ENCODE measurements at places on chromosomes 1 and 21. TPM values are rescaled to one million over a fixed set of nuclear protein-coding genes. Genes with fewer than 3 reads are reported as not detected.
A peak's percentile ranks its signal among the peaks of the same experiment; 100 is the strongest.

DNA sequence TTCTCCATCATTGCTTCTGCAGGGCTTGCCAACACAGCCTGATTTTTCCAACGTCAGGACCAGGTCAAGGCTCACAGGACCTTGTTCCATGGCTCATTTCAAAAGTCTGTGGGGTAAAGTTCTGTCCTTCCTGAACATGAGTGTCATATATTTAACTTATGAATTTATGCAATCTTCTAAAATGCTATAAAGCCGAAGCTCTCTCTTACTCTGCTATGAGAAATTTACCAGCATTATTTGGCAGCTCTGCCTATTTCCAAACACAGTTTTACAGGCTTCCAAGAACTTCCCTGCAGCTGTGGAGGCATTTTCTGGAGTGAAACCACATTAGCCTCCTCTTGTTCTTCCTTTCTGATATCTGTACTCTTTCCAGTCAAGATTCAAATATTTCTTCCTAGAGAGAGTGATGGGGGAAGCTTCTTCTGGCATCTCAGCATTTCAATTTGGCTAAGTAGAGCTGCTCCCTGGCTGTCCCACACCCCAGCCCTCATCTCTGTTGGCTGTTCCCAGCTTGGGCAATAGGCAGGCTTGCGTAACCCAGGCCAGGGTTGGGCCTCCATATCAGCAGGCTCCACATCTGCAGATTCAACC, 15.6 kb upstream of the HMGCS2 start:
- H3K4me3 ChIP-seq: no peak overlapping the region
- H3K27ac ChIP-seq: no peak overlapping the region
- peaks cover 30% of the 10 kb centered on the region for H3K4me1 ChIP-seq
- H3K27me3 ChIP-seq: peaks cover 37% of the 10 kb centered on the region

GPR25 gene
- total RNA-seq: not detected

GRCh38 chr1:25243907-25244306, 3.3 kb downstream of the RSRP1 start:
- DNase-seq: no peak
- H3K4me3 ChIP-seq: peak overlapping the region; percentile 31
- H3K27ac ChIP-seq: no peak overlapping the region

DNA sequence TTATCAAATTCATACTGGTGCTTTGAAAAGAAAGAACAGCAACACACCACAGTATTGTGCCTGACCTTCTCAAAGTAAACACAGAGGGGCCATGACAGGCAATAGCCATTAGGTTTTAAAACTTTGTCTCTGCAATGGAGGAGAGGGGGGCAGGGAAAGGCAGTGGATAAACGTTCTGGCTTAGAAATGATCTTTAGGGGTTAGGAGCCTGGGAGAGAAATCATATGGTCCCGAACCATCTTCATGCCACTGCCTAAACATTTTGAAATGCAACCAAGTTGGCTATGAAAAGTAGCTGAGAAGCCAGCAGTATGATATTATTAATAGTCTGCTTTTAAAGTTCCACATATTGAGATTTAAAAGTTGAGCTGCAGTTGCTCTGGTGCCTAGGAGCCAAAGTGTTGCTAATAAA, 39.8 kb downstream of the PLPP3 start:
- no peaks in the 10 kb centered on the region for H3K4me1 ChIP-seq
- H3K27ac ChIP-seq: no peak overlapping the region
- no peak for DNase-seq
- no peaks in the 10 kb centered on the region for H3K36me3 ChIP-seq
- H3K4me3 ChIP-seq: no peak overlapping the region
- no peaks in the 10 kb centered on the region for H3K27me3 ChIP-seq

- no peak overlapping the region for H3K27ac ChIP-seq
- no peaks in the 10 kb centered on the region for H3K4me1 ChIP-seq
- peaks cover 17% of the 10 kb centered on the region for H3K27me3 ChIP-seq
These were observed 32.8 kb downstream of the DLGAP3 start for GRCh38 chr1:34896612-34897011.

LYPD8 gene
- total RNA-seq: not detected

DNA sequence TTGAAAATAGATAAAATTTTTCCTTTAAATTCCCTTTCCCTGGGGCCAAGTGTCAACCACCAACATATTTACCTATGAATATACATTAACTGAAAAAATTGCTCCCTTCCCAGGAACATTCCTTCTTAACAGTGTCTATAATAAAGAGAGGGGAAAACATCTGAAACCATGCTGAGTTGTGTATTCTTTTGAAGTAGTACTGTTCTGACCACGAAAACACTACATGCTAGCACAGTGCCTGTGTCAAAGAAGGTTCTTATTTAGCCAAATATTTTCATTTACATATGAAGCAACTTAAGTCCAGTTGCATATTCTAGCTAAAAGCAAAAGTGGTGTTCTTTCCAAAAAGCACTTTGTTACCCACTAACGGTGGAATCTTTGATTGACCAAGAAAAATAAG, 311.2 kb downstream of the VAV3 start:
- H3K27ac ChIP-seq: no peak overlapping the region
- H3K27me3 ChIP-seq: no peaks in the 10 kb centered on the region
- DNase-seq: no peak
- no peaks in the 10 kb centered on the region for H3K36me3 ChIP-seq

ADCY10 gene
- 0.09 TPM for total RNA-seq

DNA sequence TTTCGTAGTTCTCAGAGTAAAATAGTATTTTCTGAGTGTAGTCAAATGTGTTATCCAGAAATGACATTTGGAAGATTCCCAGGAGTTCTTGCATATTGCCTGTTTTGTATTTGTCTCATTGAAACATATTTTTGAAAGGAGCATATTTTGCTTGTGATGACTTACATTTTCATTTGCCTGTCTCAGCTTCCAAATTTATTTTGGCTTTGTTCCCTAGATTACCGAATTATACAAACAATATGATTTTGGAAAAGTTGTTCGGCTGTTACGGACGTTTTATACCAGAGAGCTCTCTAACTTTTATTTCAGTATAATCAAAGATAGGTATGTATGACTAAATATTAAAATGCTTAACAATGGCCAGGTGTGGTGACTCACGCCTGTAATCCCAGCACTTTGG, 46.0 kb downstream of the IARS2 start:
- H3K27me3 ChIP-seq: no peaks in the 10 kb centered on the region
- peaks cover 10% of the 10 kb centered on the region for H3K4me1 ChIP-seq
- peaks cover 67% of the 10 kb centered on the region for H3K36me3 ChIP-seq
- H3K27ac ChIP-seq: no peak overlapping the region

IVNS1ABP gene
- total RNA-seq: 148 TPM

DNA sequence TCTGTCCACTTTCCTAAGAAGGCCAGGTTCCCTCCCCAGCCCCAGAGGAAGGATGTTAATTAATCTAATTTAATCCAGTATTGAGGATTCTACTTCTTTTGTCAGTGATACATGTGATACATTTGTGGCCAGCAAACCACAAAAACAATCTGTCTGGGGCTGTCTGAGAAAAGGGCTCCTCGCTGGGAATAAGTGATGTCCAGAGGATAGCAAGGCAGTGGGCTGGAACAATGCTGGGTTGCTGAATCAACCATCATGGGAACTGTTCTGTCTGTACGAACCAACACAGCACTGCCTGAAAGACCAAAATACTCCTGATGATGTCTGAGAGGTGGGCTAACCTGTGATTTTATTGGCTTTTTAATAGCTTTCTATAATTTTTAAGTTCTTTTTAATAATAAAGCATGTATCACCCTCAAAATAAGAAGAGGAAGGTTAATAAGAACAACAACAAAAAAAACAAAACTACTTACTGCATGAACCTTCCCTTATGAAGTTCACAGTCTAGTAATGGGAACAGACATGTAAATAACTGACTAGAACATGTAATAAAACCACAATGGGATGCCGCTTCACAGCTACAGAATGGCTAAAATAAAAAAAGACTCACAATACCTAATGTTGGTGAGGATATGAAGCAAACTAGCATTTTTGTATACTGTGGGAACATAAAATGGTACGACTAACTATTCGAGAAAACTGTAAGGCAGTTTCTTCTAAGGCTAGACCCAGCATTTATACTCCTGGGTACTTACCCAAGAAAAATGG, 11.4 kb upstream of the ADAR start:
- no peak for DNase-seq
- H3K4me1 ChIP-seq: peaks cover 49% of the 10 kb centered on the region
- no peak overlapping the region for H3K4me3 ChIP-seq
- H3K27me3 ChIP-seq: no peaks in the 10 kb centered on the region

TMPRSS2 gene
- total RNA-seq: not detected

DNA sequence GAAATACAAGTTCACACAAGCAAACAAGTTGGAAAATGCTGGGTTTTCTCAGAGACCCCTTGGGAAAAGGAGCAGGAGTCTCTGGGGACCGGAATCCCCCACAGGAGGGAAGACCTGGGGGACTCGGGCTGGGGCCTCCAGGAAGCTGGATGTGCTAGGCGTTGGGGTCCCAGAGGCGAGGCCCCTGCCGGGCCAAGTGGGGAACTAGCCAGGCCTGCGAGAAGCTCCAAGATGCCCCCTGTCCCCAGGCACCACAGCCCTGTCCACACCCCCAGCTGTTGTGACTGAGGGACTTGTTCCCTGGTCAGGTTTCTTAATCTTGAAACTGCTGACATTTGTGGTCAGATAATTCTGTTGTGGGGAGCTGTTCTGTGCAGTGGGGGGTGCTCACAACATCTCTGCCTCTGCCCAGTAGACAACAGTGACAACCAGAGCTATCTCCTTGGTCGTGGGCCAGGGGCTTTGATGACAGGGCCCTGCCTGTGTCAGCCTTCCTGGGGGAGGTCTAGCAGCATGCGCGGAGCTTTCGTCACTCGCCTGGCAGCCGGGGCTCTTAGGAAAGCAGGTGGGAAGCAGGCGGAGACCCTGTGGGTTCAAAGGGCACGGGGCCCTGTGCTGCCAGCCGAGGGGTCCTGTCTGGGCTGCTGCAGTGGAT, 126.4 kb upstream of the ARHGEF16 start:
- no peaks in the 10 kb centered on the region for H3K27me3 ChIP-seq
- H3K27ac ChIP-seq: no peak overlapping the region
- H3K4me1 ChIP-seq: no peaks in the 10 kb centered on the region
- no peak for DNase-seq

DNA sequence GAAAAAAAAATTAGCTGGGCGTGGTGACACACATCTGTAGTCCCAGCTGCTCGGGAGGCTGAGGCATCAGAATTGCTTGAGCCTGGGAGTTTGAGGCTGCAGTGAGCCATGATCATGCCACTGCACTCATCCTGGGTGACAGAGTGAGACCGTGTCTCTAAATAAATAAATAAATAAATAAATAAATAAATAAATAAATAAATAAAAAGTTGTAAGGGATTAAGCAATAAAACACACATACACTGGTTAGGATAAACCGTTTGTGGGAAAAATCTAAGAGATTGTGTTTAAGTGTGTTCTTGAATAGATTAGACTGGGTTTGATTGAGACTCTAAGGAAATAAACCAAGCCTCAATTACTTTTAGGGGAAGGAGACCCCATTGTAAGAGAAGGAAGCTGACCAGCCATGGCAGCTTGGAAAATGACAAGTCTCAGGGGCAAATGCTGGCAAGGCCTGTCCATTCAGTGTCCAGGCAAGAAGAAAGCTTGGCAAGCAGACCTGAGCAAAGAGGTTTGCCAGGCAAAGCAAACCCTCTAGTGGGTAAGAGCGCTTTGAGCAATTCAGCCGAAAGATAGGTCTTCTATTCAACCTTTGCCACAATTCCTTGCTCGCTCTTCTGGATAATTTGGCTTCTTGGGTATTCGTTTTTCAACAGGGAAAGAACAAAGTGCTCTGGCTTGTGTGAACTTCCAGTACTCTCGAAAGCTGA, 106.9 kb upstream of the SERBP1 start:
- H3K27me3 ChIP-seq: peaks cover 1% of the 10 kb centered on the region
- peaks cover 9% of the 10 kb centered on the region for H3K4me1 ChIP-seq
- no peak for DNase-seq
- no peak overlapping the region for H3K4me3 ChIP-seq

GRCh38 chr1:160727316-160727640, 11.8 kb upstream of the SLAMF7 start:
- H3K27me3 ChIP-seq: no peaks in the 10 kb centered on the region
- no peak for DNase-seq
- peaks cover 34% of the 10 kb centered on the region for H3K4me1 ChIP-seq
- H3K36me3 ChIP-seq: peaks cover 5% of the 10 kb centered on the region
- no peak overlapping the region for H3K27ac ChIP-seq

DNA sequence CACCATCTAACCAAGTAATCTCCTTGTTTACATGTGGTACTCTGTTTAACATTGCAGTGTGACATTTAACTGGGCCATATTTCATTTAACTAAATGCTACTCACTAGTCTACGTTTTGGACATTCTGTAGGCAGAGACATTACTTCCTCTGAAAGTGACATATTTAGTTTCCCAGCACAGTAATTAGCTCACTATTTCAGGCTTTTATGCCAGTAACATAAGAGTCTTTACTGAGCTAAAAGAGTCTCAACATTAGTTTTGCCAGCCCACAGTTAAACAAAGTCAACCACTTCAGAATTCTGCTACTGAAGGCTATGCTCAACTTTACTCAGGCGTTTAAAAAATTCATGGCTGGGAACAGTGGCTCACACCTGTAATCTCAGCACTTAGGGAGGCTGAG, 2.6 kb upstream of the TNFRSF9 start:
- H3K36me3 ChIP-seq: peaks cover 21% of the 10 kb centered on the region
- peak overlapping the region; percentile 77 for H3K27ac ChIP-seq
- H3K27me3 ChIP-seq: no peaks in the 10 kb centered on the region
- peak overlapping the region; percentile 60 for H3K4me3 ChIP-seq
- DNase-seq: no peak

DNA sequence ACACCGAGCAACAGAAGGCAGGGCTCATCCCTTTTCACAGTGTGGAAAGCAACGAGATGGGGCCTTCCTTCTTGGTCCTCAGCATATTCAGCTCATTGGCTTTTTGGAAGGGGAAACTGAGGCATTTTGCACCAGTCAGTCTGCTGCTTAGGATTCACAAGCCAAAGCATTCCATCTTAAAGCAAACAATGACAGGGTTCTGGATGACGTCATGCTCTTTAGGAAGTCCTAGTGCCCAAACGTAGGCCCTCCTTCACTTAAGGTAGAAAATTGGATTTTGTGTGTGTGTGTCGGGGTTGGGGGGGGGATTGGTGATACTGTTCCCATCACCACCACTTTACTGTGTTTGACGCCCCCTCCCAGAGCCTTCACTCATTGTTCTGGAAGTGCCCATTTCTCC, 101.6 kb downstream of the SELENOF start:
- no peak overlapping the region for H3K27ac ChIP-seq
- H3K27me3 ChIP-seq: peaks cover 3% of the 10 kb centered on the region
- no peak overlapping the region for H3K4me3 ChIP-seq
- DNase-seq: no peak

GRCh38 chr1:157234705-157235273, 96.6 kb upstream of the ETV3 start:
- H3K36me3 ChIP-seq: no peaks in the 10 kb centered on the region
- DNase-seq: no peak
- H3K4me3 ChIP-seq: no peak overlapping the region
- H3K4me1 ChIP-seq: peaks cover 3% of the 10 kb centered on the region
- no peak overlapping the region for H3K27ac ChIP-seq

DNA sequence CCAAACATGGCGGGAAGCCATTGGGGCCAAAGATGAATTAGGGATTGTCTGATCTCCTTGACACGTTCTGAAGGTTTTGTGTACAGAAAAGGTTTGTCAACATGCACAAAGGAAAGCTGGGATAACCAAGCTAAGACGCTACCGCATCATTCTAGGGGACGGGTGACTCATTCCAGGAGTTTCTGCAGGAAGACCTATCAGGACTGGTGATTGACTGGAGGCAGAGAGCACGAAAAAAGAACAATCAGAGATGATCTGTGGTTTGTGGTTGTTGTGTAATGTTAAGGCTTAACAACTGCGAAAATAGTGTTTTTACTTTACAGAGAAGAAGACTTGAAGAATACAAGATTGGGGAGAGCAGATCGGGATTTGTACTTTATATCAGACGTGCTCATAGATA, 22.2 kb upstream of the ERG start:
- DNase-seq: peak; percentile 14
- H3K27me3 ChIP-seq: peaks cover 57% of the 10 kb centered on the region
- no peak overlapping the region for H3K4me3 ChIP-seq
- H3K4me1 ChIP-seq: peaks cover 26% of the 10 kb centered on the region

Data from activated T-helper 2 cell treated with anti-CD3 and anti-CD28 coated beads, Interferon-gamma antibody, Interleukin-2, Interleukin-4, amounts not matched to agents 10 μg/mL and 5 μg/mL and 100 μg/mL, durations not matched to agents 14 hours and 24 hours and 36 hours (primary cell).